ENCODE measurements at places on chromosomes 7 and 10.

- DNase-seq, result no peak
Observed at GRCh38 chr7:51035716-51036115, 253.0 kb upstream of the GRB10 start.

DNA sequence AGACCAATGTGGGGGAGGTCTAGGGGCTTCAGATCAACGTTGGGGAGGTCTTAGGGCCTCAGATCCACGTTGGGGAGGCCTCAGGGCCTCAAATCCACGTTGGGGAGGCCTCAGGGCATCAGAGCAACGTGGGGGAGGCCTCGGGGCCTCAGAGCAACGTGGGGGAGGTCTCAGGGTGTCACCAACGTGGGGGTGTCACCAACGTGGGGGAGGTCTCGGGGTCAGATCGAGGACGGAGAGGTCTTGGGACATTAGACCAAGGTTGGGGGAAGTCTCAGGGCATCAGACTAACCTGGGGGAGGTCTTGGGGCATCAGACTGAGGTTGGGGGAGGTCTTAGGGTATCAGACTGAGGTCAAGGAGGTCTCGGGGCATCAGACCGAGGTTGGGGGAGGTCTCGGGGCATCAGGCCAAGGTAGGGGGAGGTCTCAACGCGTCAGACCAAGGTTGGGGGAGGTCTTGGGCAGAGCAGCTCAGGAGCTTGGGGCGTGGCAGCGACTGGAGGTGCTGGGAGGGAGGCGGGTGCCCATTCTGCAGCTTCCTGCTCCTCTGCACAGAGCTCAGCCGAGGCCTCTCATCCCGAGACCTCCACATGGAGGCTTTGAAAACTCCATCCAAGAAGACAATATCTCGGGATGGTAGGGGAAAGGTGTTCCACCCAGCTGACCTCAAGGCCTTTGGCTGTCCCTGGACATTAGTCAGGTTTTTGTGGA is 159.8 kb downstream of the WDR37 start:
- DNase-seq, result no peak

GRCh38 chr7:129609666-129610065 is 1.9 kb upstream of the NRF1 start:
- DNase-seq, result no peak

DNA sequence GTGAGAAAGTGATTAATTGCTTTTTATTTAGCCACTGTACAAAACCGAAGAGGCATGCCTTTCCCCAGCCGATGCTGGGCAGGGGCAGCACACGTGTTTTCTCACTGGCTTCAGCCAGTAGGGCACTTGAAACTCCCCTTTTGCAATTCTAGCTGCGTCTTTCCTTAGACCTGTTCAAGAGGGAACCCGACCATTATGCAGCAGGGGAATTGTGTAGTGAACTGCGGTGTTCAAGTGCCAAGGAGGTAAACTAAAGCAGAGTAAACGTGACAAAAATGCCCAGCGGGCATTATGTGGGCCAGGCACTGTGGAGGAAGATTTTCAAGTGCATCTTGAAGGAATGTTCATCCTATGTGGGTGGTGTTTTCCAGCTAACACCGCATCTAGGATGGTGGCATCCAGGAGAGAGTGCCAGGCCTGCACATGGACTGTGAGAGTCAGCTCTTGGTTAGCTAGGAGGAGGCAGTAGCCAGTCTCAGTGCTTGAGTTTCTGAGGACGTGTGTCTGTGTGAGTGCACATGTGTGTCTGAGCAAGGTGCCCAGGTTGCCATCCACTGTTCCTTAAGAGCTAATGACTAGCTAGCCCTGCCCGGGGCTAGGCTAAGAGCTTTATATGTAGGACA is 3.3 kb downstream of the WIPF3 start:
- DNase-seq, result no peak

DNA sequence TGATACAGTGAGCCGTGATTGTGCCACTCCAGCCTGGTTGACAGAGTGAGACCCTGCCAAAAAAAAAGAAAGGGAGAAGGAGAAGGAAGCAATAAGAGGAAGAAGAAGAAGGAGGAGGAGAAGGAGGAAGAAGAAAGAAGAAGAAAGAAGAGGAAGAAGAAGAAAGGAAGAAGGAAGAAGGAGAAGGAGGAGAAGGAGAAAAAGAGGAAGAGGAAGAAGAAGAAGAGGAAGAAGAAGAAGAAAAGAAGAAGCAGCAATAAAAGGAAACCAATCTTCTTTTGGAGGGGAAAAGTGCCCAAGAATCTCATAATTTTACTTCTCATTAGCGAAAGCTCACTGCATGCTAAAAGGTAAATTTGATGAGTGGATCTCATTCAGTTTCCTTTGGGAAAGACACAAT is 85.7 kb upstream of the GLCCI1 start:
- no peak for DNase-seq

GRCh38 chr10:123045961-123046731 is 37.3 kb downstream of the ACADSB start:
- DNase-seq, result no peak

DNA sequence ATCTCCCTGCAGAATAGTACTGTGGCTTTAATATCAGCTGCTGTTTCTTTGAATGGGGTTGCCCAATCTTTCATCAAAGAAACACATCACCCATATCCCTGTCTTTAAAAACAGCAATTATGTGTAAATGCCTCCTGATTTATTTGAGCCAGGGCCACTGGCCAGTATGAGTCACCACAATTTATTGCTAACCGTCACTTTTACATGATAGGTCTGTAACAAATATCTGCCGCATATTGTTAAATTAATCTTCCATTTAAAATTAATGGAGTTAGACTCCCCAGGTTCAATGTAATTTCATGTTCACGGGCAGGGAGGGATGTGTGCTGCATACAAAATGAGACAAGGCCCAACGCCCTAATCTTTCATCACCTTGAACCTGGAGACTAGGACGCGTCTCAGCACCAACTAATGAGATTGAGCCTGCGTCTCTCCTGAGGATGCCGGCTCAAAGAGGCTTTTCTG is 673.4 kb downstream of the AUTS2 start:
- no peak for DNase-seq

- DNase-seq, result no peak
Observed at GRCh38 chr10:28426392-28427159, 106.3 kb upstream of the WAC start.

DNA sequence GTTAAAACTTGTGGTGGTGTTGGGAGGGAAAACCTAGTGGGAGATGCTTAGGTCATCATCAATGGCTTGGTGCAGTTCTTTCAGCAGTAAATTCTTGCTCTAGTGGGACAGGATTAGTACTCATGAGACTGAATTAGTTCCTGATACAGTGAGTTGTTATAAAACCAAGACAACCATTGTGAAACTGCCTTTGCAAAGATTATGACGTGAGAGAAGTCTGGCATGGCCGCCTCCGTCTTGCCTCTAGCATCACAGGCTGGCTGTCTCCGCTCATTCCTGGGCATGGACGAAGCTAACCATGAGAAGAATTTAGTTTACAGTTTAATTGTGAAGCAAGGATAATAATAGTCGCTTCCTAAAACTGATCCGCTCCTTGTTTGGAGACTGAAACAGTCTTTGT is 186.4 kb downstream of the KIF20B start:
- no peak for DNase-seq

DNA sequence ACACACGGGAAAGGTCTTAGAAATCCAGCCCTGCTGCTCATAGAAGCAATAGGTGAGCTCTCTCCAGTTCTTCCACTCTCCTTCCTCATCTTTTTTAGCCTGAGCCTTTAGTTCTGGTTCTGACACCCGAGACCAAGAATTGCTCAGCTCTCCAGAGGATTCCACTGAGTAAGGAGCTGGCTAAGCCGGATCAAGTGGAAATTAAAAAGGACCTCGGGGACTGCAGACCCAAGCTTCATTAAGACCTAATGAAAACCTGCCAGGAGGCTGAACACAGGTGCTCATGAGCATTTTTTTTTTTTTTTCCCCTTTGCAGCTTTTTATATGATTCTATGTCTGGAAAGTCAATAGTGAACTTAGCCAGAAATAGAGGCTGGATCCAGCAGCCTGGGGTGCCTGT is 1176.0 kb upstream of the AUTS2 start:
- no peak for DNase-seq

- DNase-seq, result no peak
Observed at GRCh38 chr10:21363731-21364104, 161.8 kb downstream of the SKIDA1 start.

DNA sequence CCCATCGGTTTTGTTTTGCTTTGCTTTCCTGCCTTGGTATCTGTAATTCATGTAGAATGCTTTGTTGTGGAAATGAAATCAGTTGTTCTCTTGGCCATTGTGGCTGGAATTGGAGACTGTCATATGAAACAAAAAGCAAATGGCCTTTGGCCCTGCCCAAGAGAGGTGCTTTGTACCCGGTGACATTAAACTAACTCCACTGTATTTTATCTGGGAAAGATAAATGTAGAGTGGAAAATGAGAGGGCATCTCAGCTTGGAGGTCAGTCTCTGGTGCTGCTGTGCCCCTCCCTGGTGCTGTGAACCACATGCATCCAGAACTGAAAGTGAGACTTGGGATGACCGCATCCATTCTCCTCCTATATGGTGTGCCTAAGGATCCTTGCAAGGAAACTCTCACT is 75.4 kb downstream of the CDK1 start:
- no peak for DNase-seq

DNA sequence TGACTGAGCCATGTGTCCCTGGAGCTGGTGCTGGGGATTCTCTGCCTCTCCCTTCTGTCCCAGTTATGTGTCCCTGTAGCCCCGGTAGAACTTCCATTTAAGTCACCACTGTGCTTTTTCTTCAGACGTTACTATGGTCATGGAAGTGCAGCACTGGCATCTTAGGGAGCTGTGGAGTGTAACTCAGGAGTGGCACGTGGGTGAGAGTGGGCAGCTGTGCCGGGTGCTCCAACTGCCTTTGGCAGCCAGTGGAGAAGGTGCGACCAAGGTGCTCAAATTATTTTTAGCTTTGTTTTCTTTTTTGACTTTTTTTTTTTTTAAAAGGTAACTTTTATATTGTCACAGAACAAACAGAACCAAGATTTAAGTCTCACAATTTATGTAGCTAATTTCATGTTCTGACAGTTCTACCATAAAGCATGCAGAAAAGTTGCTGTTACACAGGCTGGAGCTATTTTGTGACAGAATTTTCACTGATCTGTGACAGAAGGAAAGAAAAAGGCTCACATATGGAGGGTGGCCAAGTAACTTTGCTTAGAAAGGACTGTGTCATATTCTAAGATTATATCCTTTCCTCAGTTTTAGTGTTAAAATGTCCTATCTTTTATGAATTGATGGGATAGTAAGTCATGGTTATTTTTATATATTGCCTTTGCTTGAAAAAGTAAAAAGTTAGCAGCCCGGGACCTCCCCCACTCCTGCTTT is 73.9 kb downstream of the SH2D4B start:
- DNase-seq, result no peak

DNA sequence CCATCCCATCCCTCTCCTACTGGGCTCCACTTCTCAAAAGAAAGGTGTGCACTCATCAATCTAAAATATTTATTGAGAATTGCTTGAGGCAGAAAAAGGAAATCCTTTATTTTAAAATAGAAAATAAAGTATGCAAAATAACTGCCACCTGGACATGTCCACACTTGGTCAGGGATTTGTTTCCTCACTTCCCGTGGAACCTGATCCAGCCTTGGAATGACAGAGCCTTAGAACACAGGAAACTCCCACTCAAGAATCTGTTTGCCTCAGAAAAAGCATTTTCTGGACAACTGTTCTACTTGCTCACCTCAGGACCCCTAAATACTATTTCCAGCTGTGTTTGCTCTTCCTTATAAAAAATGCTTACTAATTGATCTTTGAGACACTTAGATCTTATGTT is 29.0 kb downstream of the AKR1C8 start:
- DNase-seq, result no peak

DNA sequence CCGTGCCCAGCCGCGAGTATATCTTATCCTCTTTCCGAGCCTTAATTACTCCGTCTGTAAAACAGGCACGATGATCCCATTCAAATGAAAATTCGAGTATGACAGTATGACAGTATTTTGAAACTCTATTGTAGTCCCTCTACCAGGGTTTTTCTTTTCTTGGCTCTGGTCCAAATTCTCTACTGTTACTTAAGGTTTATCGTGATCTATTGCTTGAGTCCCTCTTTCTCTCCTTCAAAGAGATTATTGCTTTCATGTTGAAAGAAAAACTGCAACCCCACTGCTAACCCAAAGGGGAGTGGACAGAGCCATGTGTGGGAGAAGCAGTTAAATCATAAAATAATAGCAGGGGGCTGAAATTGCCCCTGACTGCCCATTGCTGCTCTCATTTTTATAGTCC is 1156.6 kb upstream of the AUTS2 start:
- no peak for DNase-seq

DNA sequence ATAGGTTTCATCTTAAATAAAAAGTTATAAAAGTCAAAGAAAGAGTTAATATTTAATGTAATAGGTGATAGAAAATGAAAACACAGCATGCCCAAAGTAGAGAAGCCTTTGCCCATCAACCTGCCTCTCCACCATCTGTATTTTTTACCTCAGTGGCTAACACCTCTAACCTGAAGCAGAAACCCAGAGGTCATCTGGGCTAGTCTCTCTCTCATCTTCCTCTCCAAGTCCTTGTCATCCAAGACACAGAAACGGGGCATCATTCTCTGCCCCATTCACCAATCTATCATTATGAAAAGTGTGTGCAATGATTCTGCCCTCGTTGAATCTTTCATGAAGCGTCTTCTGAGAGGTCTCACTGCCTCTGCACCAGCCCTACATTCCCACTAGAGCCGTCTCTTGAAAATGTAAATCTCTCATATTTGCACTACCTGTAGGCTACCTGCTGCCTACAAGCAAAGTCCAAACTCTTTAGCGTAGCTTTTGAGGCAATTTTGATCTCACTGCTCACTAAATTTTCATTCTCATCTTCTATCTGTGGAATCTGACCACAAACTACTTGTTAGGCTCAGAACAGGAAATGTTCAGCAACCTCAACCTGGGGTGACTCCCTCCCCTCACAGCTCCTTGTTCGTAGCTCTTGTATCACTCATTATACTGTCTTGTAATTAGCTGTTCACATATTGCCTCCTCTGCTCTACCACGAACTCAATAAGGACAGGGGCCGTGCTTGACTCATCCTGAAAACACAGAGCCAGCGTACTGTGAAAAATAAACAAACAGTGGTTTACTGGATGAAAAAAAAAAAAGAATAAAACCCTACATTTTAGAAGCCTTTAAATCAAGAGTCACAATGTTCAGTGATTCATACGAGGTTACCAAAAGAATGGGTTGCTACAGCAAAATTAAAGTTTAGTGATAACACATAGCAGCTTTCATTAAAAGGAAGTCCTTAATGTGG is 83.1 kb downstream of the CTNNA3 start:
- DNase-seq, result no peak

GRCh38 chr7:119935418-119936025 is 337.5 kb upstream of the KCND2 start:
- peak; percentile 59 for DNase-seq

DNA sequence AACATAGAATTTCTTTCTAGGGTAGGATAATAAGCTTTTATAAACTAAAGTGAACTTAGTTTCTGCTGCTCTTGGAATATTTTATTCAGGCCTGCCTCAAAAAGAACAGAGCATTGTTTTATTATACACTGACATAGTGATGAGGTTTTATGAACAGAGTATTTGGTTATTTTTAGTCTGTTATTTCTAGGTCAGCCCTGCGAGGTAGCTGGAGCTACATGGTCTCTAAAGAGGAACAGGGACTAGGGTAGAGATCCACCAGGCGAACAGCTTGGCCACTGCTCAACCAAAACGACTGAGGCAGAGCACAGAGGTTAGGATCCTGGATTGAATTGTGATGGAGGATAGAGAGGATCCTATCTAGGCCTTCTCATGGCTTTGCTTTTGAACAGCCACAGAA is 53.0 kb downstream of the MKX start:
- DNase-seq, result no peak

- DNase-seq, result no peak
Observed at GRCh38 chr7:140230516-140230860, 53.7 kb upstream of the KDM7A start.

Data from NCI-H446 (cell line).